ENCODE measurements at places on chromosomes 12 and 14.

DNA sequence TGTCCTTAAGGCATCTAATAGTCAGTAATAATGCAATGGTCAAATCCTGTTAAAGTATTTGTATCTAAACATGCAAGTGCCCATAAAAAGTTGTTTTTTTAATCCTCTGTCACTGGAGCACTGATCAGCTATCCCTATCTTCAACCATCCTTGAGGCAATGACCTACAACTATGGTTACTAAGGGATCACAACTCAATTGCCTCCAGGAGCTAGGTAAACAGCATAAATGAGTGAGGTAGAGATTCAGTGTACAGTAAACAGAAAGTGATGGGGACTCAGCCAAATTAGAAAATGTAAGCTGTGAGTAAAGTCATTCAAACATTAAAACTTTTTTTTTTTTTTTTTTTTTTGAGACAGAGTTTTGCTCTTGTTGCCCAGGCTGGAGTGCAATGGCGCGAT, 18.6 kb downstream of the SPPL3 start:
- no peak for DNase-seq

GRCh38 chr12:64534672-64535199, 75.6 kb upstream of the RASSF3 start:
- no peak for DNase-seq

GRCh38 chr14:95850429-95850828, 26.2 kb upstream of the TUNAR start:
- no peak for DNase-seq

DNA sequence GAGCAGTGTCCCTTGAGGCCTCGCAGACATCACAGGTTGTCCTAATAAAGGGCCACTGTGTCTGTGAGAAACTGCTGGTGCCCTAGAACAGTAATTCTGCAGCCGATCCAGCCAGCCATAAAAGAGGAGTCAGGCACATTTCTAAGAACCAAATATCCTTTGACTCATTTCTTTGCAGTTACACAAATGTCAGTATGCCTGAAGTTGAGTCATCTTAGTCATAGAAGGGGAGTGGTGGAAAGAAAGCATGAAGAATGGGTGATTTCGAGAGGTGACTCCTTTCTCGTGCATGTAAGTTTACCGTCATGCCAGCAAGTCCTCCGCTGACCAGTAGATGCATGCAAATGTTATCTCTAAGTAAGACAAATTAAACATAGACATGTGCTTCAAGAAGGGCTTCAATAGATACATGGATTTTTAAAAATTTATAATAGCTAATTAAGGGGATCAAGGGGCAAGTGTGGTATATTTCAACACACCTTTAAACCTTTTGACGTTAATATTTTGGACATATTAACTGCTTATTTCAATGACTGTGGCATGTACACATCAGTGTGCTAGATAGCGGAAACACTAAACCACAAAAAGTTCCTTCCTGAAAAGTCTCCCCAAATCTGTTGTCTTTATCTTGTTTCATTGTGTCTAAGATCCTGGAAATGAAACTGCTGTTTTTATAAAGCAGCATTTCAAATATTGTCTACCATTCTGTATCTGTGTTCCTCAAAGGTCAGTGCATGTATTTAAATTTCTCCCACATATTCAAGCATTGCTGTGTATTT, 497.4 kb downstream of the NPAS3 start:
- DNase-seq, result no peak

DNA sequence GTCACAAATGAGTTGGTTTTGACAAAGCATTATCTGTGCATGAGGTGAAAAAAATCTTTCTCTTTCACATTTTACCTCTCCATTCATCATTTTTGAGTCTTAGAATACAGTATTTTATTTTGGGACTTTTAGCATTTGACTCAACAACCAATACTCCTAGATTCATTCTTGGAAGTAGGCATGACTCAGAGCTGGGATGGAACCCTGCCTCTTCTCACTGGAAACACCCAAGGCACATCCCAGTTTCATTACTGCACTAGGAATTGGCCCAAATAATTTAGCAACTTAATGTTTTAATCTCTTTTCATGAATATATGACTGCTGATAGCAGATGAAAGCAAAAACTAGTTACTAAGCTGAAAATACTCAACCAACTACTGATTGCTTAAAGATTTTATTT, 3.3 kb upstream of the PDZRN4 start:
- DNase-seq, result no peak

DNA sequence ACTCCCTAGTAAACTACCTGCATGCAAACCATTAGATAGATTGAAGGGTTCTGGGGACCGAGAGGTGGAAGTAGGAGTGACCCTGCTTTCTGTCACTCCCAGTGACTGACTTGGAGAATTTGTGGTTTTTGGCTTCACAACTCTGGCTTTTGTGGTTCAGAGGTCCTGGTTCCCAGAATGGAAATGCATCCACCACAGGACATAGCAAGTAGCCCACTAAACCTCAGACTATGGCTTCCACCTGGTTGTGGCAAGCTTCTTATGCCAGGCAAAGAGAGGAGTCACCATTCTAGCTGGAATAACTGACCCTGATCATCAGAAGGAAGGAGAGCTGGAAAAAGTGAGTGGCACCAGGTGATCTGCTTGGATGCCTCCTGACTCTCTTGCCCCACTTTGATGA, 162.4 kb upstream of the TMEM260 start:
- DNase-seq, result no peak

- DNase-seq, result no peak
Observed at GRCh38 chr12:111283966-111284365, 84.9 kb downstream of the PHETA1 start.

DNA sequence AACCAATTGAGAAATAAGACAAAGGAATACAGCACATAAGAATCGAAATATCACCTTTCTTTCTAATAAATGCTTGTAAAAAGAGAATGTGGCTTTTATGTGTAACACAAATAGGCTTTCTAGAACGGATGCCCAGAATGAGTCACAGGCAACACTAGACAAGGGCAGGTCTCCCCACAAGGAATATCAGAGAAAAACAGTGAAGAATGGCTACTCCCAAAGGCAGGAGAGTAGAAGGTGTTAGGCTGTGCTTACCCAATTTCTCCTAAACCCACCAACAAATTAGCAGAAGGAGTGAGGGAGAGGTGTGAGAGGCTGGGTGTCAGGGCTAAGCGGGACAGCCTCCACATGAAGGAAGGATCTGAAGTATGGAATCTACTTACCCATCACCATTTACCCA, 55.2 kb downstream of the GALNT4 start:
- no peak for DNase-seq

DNA sequence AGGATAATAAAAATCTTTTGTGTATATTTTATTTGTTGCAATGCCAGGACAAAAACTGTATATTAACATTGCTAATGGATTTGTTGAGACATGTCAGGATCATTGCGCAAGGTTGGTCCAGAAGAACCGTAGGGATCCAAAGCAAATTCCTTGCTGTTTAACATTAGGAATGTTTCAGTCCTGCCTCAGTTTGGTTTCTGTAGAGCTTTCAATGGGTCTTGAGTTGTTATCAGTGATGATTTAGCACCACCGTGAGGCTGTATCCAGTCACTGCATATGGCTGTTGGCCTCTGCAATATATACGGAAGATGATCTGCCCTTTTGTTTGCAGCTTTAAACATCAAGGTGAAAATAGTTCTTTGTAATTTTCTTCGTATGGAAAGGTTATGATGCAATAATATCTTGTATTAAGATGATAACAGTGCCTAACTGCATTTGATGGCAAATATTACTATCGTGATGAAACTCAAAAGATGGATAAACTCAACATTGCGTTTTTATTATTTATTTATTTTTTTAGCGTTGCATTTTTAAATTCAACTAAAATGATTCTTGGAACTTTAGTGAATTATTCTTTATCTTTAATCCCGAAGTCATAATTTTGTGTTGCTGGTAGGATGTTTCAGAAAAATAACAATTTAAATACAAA, 231.2 kb downstream of the AKAP6 start:
- peak; percentile 59 for DNase-seq

GRCh38 chr14:53304726-53305381, 151.7 kb upstream of the DDHD1 start:
- DNase-seq, result no peak

DNA sequence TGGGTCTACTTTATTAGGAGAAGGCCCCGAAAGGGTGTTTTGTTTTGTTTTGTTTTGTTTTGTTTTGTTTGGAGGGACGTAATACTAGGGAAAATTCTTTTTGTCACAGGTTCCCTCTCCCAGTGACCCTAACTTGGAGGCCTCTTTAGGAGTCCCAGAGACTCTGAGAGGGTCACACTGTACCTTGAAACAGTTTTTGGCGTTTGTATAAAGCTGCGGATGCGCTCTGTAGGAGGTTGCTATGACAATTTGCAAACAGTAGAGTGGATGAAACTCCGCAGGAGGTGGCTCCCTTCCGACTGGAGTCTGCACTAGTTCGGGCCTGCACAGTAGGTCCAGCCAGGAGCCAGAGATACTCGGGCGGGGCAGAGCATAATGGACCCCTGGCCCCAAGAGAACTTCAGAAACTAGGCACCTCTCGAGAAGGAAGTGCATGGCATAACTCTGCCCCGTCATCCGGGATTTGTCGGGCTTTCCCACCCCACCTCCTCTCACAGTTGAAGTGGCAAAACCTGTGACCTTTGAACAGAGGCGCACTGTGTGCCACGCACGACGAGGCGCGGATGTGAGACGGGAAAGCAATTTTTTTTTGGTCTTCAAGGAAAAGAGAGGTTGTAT, 1.3 kb upstream of the DYRK2 start:
- peak; percentile 29 for DNase-seq

DNA sequence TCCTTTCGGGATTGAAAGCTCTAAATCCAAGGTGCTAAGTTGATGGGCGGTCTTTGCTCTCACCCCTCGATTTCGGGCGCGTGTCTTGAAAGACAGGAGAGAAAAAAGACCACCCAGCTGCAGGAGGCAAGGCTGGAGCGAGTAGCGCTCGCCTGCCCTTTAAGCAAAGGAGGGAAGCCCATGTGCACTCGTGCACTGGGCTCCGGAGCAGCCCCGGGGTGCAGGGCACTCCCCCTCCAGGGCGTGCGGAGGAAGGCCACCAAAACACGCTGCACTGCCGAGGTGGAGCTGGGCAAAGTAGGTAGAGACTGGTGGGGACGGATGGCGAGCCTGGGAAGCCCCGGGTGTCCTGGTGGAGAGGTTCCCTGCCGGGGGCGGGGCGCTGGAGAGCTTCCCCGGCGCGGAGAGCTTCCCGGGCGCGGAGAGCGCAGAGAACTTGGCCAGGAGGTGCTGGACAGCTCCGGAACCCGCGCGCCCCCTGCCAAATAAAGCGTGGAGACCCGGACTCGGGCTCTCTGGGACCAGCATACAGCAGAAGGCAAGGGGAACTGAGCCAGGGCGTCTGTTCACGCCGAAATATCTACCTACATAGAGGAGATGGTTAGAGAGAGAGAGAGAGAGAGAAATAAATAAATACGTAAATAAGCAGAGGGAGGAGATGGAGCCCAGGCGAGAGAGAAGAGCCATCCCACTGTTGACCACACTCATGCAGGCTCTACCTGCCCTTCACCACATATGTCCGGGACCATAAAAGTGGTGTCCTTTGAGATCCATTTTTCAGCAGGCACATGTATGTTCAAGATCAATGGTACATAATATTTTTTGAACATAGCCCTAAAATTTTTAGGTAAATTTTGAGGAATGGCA, 662 bp upstream of the NELL2 start:
- peak; percentile 88 for DNase-seq

DNA sequence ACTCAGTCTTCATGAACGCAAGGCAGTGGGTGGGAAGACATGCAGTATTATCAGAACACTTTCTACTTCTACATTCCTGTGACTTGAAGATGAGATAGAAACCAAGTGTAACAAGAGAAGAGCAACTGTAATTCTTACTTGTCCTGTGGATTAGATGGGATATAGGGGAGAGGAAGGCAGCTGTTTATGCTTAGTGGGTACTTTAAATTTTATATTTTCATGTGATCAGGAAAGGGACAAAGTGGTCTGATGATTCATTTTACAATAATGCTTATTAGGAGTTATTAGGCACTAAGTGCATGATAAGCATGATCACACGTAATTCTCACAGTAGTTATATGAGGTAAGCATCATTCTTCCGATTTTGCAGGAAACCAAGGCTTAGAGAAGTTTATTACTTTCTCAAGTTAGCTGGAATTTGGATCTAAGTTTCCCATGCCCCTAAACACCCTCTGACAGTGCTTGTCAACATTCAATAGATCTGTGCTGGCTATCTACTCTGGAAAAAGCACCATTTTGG, 52.7 kb downstream of the PTGER2 start:
- no peak for DNase-seq

GRCh38 chr12:129776977-129777667, 126.7 kb downstream of the TMEM132D start:
- DNase-seq, result no peak

- no peak for DNase-seq
Observed at GRCh38 chr14:58747181-58747580, 109.4 kb downstream of the DACT1 start.

DNA sequence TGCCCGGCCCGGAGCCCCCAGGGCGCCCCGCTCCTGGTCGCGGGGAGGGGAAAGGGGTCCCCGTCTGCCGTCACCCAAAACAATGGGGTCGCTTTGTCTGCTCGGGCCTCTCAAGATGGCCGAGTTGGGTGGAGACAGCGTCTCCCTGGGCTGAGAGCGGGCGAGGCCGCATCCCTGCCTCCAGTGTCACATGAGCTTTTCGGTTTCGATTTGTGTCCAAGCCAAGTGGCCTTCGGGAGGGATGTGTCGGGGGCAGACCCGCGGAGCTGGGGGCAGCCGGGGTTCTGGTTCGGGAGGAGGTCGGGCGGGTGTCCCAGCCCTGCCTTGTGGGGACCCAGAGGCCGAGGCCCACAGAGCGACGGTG, 790 bp downstream of the DYNC1H1 start:
- peak; percentile 65 for DNase-seq
